Activated T-helper 1 cell treated with anti-CD3 and anti-CD28 coated beads, Interleukin-2, amount 50 U/mL, for 16 hours (primary cell): ENCODE measurements at places on chromosomes 2 and 18.

GRCh38 chr2:159562248-159562647, 54.1 kb downstream of the BAZ2B start:
- no peak for DNase-seq

DNA sequence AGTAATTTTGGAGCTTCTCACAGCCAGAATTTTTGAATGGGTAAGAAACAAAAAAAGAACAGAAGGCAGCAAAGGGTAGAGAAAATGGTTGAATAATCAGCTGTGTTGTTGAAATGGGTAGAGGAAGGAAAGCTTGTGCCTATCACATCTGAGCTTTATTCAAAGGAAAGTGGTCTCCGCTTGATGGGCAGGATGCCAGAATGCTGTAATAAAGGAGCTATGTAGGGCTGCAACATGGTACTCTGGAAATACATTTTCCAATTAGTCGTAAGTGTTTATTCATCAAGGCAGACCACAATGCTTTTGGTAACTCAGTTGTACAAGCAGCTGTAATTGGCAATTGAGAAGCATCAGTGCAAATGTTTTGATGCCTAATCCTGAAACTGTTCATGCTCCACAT, 196.9 kb downstream of the ICOS start:
- DNase-seq = no peak

DNA sequence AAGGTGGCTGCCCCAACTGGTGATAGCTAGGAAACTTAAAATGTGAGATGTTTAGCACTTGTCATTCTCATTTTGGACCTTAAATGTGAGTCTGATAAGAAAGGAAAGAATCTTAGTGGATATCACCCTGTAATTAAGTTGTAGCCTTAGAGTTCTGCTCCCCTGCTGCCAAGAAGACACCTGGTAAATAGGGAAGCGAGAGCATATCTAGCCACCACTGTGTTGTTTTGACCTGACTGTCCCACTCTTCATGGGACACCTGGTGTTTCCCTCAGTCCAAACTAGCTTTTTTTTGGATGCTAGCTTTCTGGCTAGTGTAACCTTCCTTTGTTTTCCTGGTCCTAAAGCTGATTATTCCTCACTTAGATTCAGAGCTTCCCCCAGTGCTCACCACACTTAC, 357.6 kb downstream of the RAD51AP2 start:
- DNase-seq = no peak

GRCh38 chr2:205885492-205886099, 200.4 kb downstream of the INO80D start:
- peak; percentile 19 for DNase-seq

- no peak for DNase-seq
Measured at GRCh38 chr2:157173740-157174184, 83.7 kb upstream of the GALNT5 start.

DNA sequence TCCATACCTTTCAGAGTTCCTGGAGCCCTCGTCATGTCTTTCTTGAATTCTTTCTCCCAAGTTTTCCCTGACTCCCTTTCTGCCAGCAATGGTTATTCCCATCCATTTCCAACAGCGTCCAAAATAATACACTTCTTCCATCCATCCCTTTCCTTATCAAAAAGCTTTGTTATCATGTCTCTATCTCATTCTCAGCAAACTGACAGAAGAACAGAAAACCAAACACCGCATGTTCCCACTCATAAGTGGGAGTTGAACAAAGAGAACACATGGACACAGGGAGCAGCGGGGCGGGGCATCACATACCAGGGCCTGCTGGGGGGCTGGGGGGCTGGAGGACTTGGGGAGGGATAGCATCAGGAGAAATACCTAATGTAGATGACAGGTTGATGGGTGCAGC, 86.7 kb downstream of the DDX1 start:
- no peak for DNase-seq

DNA sequence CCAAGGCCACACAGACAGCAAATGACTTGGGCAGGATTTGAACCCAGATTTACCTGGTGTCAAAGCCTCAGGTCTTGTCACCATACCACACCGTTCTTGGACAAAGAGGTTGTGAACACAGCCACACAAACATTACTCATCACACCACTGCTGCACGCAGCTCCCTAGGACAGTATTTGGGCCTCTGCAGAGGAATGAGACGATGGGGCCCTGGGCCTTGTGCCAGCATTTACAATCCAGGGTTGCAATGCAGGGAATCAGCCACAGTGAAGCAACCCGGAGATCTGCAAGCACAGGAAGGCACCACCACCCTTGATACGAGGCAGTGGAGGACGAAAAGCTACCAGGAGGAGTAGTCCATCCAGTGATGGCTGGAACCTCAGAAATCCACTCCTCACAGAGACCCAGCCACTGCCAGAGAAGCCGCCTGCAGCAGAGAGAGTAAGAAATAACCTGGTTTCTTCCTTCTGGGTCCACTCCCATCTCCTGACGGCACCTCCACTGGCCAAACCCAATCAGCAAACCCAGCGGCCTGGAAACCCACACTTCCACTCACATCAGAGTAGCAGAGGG, 3.7 kb upstream of the MTCL1 start:
- no peak for DNase-seq

DNA sequence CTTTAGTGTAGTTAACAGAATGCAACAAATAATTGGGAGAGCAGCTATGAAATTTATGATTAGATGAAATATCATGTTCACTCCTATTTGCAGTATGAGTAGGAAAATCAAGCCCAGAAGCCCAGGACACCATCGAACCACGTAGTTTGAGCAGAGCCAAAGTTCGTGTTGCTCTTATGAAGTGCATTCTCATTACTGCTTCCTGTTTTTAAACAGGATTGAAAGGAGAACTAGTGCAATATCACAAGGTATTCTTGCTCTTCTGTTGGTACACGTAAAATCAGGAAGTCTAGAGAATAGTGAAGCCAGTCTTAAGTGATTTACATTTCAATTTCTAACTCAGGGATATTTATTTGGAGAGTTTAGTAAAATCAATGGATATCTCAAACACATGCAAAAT, 21.1 kb downstream of the ARHGAP15 start:
- no peak for DNase-seq
